GM19239 (cell line): ENCODE measurements at places on chromosomes 12 and 14.

DNA sequence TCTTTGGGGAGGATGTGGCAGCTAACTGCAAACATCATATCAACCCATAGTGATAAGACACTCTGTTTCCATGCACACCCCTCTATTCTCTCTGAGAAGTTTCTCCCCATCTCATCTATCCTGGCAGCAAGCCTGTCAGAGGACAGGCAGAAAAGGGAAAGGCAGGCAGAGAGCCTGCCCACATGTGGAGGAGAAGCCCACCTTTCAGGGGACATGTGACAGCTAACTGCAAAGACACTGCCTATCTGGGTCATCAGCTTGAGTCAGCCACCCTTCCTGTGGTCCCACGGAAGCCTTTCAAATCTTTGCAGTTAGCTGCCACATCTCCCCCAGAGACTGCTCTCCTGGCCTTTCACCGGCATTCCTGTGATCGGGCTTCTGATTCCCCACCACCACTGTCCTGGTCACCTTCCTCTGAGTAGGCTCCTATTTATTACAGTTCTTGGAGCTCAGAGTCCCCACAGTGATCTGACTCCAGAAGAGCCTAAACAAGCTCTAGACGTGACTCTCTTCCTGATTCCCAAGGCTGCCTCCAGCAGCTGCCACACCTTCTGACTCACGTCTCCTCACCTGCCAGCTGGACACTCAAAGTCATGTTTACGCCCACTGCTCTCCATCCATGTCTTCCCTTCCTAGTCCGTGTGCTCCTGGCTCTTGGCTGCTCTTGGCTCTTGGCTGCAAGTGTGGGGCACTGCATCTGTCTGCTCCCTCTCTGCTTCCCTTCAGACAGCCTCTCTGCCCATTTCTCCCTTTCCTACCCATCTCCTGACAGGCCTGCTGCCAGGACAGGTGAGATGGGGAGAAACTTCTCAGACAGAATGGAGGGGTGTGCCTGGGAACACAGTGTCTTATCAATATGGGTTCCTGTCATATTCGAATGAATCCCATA lies 7.5 kb upstream of the KRT1 start:
- DNase-seq = no peak

- DNase-seq = no peak
Observed at GRCh38 chr14:99250636-99251208, 21.3 kb downstream of the BCL11B start.

GRCh38 chr12:121287267-121287954 lies 9.1 kb downstream of the CAMKK2 start:
- no peak for DNase-seq

DNA sequence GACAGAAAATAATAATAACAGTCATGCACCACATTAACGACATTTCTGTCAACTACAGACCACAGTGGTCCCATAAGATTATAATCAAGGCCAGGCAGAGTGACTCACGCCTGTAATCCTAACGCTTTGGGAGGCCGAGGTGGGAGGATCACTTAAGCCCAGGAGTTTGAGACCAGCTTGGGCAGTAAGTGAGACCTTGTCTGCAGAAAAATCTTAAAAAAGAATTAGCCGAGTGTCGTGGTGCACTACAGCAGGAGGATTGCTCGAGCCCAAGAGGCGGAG lies 8.6 kb downstream of the NAB2 start:
- no peak for DNase-seq

DNA sequence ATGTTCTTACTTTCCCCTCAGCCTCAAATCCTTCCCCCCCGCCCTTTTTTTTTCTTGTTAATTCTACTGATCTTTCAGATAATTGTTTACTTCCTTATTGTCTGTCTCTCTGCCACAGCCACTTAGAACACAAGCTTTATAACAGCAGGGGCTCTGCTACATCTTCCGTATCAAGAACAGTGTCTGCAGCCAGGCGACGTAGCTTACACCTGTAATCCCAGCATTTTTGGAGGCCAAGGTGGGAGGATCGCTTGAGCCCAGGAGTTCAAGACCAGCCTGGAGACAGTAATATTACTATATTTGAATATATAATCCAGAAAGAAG lies 5.4 kb downstream of the SOS2 start:
- no peak for DNase-seq

DNA sequence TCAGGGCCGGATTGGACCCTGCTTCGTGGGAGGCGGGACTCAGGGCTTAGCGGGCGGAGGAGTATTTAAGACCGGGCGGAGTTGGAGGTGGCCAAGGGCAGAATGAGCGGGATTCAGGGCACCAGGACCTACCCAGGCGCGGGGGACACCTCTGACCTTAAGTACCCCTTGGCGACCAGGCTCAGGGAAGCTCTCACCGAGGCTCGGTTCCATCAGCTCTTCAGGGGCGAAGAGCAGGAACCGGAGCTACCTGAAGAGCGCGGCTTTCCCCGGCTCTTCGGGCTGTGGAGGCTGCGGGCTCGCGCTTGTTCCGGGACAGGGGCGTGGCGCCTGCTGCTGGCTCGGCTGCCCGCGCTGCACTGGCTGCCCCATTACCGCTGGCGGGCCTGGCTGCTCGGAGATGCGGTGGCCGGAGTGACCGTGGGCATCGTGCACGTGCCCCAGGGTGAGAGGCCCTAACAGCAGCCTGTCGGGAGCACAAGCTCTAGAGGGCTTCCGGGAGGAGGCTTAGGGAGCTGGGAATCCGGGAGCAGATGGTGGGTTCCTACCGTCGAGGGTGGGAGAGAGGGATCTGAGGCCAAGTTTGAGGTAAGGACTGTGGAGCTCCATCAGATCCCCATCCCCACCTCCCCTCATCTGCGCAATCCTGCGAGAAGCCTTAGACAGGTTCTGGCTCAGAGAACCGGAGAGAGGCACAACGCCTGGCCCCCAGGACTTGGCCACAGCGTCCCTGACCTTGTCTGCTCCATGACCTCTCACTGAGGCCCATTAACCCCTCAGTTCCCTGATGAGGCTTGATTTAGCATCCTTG lies 8.4 kb downstream of the ARHGEF25 start:
- no peak for DNase-seq

GRCh38 chr12:7060353-7060954 lies at the start of gene C1S:
C1S (plus strand) TSS chr12:7060718; CDS start chr12:7061913, 1,195 bp downstream.
- no peak for DNase-seq

DNA sequence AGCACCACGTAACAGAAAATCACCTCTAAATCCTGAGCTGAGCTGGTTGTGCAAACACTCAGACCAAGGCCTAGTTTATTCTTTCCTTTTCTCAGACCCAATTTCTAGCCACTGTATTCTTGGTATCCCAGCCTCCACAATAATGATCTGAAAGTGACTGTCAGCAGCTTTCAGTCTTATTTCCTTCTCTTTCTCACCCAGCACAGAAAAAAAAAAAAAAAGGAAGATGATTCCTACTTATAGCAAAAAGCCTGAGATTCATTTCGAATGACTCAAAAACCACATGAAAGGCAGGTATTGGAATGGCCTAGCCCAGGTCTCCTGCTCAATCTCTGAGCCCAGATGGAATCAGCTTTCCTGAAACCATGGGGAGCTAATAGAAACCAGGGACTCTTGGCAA lies 298.6 kb upstream of the PPFIA2 start:
- DNase-seq = no peak

GRCh38 chr12:42299392-42300308 lies 26.2 kb downstream of the ZCRB1 start:
- DNase-seq = peak; percentile 20

DNA sequence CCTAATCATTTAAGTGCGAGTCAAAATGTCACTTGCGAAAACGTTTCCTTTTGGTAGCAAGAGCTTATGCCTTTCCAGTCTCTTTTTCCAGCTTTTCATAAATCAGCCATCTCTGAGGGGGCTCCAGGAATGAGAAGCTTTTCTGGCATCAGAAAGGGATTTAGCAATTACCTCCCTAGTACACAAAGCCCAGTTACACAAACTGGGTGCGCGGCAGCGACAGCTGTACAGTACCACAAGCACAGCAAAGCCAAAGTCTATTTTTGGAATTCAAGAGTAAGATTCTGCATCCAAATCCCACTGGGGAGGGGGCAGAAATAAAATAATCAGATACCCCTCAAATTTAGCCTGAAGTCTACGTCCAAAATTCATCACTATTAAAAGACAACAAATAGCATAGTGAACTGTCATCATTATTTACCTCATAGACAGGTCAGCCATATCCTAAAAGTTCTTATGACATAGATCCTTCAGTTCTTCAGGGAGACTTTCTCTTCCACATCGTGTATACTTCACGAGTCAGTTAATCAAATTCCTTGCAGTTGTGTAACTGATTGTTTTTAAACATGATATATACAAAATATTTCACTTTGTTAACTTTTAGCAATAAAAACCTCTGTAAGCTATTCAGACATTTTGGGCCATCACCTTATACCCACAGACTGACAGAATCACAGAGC lies 150.8 kb downstream of the TTC7B start:
- no peak for DNase-seq

DNA sequence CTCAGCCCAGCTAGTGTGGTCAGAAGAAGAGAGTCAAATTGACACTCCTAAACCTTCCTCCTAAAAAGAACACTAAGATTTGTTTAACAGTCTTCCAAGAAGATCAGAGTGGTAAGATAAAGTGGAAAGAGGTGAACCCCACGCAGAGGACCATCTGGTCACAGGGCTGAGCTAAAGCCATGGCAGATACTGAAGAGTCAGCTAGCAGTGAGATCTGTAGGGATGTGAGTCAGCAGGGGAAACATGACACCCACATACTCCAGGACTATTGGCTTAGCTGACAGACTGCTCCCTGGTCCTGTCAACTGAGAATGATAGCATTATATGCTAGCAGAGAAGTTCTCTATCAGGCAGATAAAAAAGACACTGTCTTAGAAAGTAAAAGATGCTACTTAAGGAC lies 269.4 kb upstream of the ALG10 start:
- no peak for DNase-seq

DNA sequence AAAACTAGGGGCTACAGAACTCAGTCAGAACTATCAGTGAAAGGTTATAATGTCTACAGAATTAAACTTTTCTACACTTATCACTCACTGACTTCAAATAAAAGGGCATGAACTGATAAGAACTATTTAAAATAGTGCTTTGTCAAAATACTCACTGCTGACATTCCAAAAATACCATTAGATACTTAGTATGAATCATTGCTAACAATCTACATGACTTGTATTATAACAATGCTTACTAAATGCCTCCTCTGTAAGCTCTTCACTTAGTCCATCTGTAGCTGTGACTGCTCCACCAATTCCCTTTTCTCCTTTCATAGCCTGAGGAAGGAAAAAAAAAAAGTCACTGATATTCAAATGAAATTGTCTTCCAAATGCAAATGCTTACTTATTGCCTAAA lies 17.0 kb downstream of the NFYB start:
- DNase-seq = no peak

DNA sequence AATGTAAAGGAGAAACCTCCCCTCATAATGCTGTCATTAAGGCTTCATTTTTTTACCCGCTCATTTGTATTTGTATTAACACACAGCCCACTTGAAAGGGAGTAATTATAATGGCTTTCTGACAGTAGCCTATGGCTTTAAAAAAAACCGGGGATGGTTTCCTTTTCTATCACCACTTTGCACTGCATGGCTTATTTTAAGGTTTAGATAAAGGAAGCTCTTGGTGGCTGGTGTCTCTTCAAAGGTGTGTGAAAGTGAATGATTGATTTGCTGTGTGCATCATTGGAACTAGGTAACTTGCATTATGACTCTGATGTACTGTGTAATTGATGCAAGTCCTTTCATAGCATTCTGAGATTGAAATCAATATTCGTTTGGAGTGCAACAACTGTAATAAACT lies 80.7 kb downstream of the NPAS3 start:
- DNase-seq = no peak

- no peak for DNase-seq
Observed at GRCh38 chr14:61749264-61749663, 13.0 kb upstream of the SNAPC1 start.
